Hepatocyte (in vitro differentiated cells): ENCODE measurements at places on chromosomes 12 and 14.

- H3K27me3 ChIP-seq: peaks cover under 1% of the 10 kb centered on the region
- H3K4me1 ChIP-seq: no peaks in the 10 kb centered on the region
- no peak for DNase-seq
- H3K27ac ChIP-seq: no peak overlapping the region
- H3K36me3 ChIP-seq: no peaks in the 10 kb centered on the region
Measured at GRCh38 chr12:33431648-33432047, 8.0 kb downstream of the SYT10 start.

DNA sequence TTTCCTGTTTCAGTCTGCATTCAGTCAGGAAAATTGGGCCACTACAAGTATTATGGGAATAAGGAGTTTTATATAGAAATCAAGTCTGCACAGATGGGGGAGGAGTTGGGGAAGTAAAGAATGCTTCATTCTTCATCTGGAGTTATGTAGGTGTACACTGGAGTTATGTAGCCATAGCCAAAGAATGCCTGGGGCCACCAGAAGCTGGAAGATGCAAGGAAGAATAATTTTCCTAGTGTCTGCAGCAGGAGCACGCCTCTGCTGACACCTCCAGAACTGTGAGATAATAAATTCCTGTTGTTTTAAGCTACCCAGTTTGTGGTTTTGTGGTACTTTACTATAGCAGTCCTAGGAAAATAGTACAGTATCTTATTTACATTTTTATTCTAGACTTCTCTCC lies 333.4 kb downstream of the NELL2 start:
- no peaks in the 10 kb centered on the region for H3K4me1 ChIP-seq
- H3K4me3 ChIP-seq: no peak overlapping the region
- no peaks in the 10 kb centered on the region for H3K27me3 ChIP-seq
- no peak for DNase-seq
- H3K27ac ChIP-seq: no peak overlapping the region

DNA sequence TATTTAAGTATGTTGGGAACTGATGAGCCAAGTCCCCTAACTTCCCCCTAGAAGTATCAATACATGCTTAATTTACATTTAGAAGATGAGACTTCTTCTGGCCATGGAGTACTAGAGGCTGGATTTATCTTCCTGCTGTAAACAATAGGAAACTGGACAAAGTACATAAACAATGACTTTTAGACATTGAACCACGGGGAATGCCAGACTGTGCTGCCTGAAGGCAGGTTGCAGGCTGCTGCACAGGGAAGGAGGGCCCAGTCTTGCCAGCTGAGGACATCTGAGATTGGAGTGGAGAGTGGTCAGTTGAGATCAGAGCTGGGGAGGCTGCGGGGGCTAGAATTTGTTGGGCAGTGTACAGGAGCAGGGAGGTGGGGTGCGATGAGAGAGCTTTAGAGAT lies 24.5 kb upstream of the ISM2 start:
- no peak for DNase-seq
- H3K4me3 ChIP-seq: no peak overlapping the region
- H3K4me1 ChIP-seq: no peaks in the 10 kb centered on the region
- H3K27me3 ChIP-seq: no peaks in the 10 kb centered on the region
- no peaks in the 10 kb centered on the region for H3K36me3 ChIP-seq

- no peaks in the 10 kb centered on the region for H3K36me3 ChIP-seq
- no peak overlapping the region for H3K27ac ChIP-seq
- DNase-seq: peak; percentile 56
- peaks cover 14% of the 10 kb centered on the region for H3K4me1 ChIP-seq
Measured at GRCh38 chr14:65594153-65594881, 181.8 kb downstream of the FUT8 start.

GRCh38 chr14:68293404-68293803 lies 473.8 kb downstream of the RAD51B start:
- no peak for DNase-seq
- no peaks in the 10 kb centered on the region for H3K27me3 ChIP-seq
- peaks cover 57% of the 10 kb centered on the region for H3K4me1 ChIP-seq

- H3K27ac ChIP-seq: no peak overlapping the region
- H3K4me3 ChIP-seq: no peak overlapping the region
- H3K4me1 ChIP-seq: no peaks in the 10 kb centered on the region
Measured at GRCh38 chr14:24712909-24713308, 78.9 kb upstream of the GZMB start.

- no peaks in the 10 kb centered on the region for H3K36me3 ChIP-seq
- peaks cover 27% of the 10 kb centered on the region for H3K4me1 ChIP-seq
- no peaks in the 10 kb centered on the region for H3K27me3 ChIP-seq
- H3K4me3 ChIP-seq: no peak overlapping the region
Measured at GRCh38 chr14:91152499-91152898, 38.6 kb downstream of the DGLUCY start.

DNA sequence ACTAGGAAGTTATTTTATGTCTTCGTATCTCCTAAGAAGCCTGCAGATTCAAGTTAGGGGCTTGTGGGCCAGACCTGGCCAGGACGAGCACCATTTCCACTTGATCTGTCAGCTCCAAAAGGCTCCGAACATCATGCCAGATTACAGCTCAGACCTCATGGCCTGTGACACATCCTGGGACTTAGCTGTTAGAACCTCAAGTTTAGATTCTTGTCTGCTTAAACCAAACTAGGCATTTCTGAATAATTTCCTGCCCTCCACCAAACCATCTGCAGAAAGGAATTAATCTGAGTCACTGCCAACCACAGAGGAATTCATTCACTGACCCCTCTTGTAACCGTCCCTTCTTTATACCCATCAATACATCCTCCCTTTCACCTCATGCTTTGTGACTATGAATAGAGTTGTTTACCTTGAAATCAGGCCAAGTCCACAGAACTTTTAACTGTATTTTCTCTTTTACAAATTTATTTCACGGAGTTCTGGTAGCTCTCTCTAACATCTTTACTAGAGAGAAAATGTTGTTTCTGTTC lies 120.3 kb downstream of the FBXL14 start:
- peaks cover 31% of the 10 kb centered on the region for H3K4me1 ChIP-seq
- H3K27me3 ChIP-seq: no peaks in the 10 kb centered on the region
